ENCODE measurements at places on chromosomes 3 and 15. TPM values are rescaled to one million over a fixed set of nuclear protein-coding genes. Genes with fewer than 3 reads are reported as not detected.

The GOLGA8Q gene
- total RNA-seq = not detected

The AHSG gene
- not detected for total RNA-seq

The BDH1 gene
- total RNA-seq = 8.8 TPM

The RTP4 gene
- 0.78 TPM for total RNA-seq

The PLA2G4F gene
- not detected for total RNA-seq

The SLC22A13 gene
- total RNA-seq = not detected

The CLSTN2 gene
- 1.6 TPM for total RNA-seq

The GP5 gene
- 0.29 TPM for total RNA-seq

The C3orf49 gene
- not detected for total RNA-seq

The SLC33A1 gene
- total RNA-seq = 34.0 TPM

- DNase-seq = no peak
Measured at GRCh38 chr15:99390667-99391066, 139.4 kb downstream of the LRRC28 start.

GRCh38 chr3:94293793-94294195 is 230.9 kb downstream of the NSUN3 start:
- no peak for DNase-seq

- DNase-seq = no peak
Measured at GRCh38 chr3:188097791-188098190, 56.2 kb upstream of the LPP start.

GRCh38 chr3:52233968-52234367 is 5.0 kb downstream of the TWF2 start:
- no peak for DNase-seq

DNA sequence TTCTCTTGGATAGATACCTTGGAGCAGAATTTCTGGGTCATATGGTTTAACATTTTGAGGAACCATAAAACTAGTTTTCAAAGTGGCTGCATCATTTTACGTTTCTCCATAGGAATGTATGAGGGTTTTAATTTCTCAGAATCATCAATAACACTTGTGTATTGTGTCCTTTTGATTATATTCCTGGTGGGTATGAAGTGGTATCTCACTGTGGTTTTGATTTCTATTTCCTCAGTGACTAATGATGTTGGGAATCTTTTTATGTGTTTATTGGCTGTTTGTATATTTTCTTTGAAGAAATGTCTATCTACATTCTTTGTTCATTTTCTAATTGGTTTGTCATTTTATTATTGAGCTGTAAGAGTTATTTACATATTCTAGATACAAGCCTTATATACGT is 28.8 kb downstream of the CDIN1 start:
- no peak for DNase-seq

- no peak for DNase-seq
Measured at GRCh38 chr3:188437926-188438325, 284.0 kb downstream of the LPP start.

GRCh38 chr15:77622209-77622933 is 10.3 kb downstream of the LINGO1 start:
- no peak for DNase-seq

- no peak for DNase-seq
Measured at GRCh38 chr3:194731506-194732073, 45.9 kb downstream of the FAM43A start.

GRCh38 chr3:24434651-24435050 is 60.0 kb downstream of the THRB start:
- DNase-seq = no peak

- DNase-seq = no peak
Measured at GRCh38 chr15:42911058-42911592, 9.5 kb downstream of the TTBK2 start.

DNA sequence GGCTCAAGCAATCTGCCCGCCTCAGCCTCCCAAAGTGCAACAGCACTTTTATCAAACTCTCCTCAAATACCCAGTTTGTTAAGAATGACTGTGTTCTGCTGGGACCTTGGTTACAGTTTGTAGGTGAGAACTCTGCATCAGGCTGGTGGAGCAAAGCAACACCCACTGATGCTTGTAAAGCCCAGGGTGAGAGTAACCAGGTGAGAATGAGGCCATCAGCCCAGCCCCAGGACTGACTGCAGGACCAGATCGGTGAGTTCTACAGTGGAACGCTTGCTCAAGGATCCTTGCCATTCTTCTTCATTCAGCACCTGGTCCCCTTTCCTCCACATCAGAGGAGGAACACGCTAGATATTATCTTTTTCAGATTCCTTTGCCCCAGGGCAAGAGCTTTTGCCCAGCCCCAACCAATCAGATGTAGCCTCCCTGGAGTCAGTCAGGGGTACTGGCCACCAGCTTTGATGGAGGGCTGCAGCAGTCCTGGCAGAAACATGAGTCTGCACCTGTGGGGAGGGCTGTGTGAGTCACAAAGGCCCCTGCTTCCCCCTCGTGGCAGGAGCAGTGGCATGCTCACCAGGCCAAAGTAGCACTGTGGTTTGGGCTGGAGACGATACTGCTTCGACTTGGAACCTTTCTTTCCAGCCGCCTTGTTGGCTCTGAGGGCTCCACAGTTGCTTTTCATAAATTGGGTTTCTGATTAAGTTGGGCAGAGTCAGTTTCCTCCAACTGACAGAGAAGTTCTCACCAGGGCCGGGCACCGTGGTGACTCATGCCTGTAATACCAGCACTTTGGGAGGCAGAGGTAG is 3.5 kb upstream of the SHISA5 start:
- peak; percentile 27 for DNase-seq

DNA sequence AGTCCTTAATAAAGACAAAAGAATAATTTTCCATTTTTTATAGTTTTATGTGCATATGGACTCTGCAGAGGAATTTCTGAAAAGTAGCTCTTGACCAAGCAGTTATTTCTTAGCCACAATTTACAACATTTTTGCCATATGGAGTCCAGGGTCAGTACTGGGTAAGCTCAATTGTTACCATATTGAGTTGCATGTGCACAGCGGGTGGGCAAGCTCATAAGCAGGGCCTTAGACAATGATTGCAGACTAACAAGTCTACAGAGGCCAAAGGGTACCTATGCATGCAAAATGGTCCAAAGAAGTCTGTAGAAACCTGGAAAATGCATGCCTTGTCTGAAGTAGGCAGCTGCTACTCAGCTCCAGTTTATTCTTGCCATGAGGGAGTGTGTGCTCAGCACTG is 19.0 kb upstream of the ARHGEF26 start:
- no peak for DNase-seq

- DNase-seq = no peak
Measured at GRCh38 chr3:15345066-15345607, 12.8 kb upstream of the SH3BP5 start.

GRCh38 chr3:78402720-78403119 is 1362.8 kb downstream of the ROBO2 start:
- no peak for DNase-seq

DNA sequence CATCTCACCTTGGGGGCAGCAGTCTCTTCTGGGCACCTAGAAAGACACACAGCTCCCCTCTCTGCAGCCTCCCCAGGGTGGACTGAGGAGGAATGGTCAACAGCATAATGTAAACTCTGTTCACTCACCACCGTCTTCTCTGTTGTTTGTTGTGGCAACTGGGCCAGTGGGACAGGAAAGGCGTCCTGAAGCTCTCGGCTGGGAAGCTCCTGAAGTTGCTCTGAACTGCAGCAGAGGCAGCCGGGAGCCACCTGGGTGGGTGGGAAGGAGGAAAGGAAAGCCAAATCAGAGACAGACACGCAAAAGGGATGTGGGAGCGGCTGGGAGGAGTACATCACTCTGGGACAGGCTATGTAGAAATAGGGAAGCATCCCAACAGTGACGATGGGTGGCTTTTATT is 52.7 kb downstream of the MYLK start:
- DNase-seq = no peak

- no peak for DNase-seq
Measured at GRCh38 chr3:137294839-137295238, 337.1 kb downstream of the IL20RB start.

GRCh38 chr15:29045717-29046116 is 159.9 kb downstream of the APBA2 start:
- DNase-seq = no peak

GRCh38 chr3:32758375-32758753 is 59.4 kb upstream of the TRIM71 start:
- DNase-seq = no peak

- no peak for DNase-seq
Measured at GRCh38 chr15:47461652-47462141, 255.6 kb upstream of the SEMA6D start.

GRCh38 chr15:60548101-60548500 is 69.2 kb upstream of the ICE2 start:
- DNase-seq = no peak

DNA sequence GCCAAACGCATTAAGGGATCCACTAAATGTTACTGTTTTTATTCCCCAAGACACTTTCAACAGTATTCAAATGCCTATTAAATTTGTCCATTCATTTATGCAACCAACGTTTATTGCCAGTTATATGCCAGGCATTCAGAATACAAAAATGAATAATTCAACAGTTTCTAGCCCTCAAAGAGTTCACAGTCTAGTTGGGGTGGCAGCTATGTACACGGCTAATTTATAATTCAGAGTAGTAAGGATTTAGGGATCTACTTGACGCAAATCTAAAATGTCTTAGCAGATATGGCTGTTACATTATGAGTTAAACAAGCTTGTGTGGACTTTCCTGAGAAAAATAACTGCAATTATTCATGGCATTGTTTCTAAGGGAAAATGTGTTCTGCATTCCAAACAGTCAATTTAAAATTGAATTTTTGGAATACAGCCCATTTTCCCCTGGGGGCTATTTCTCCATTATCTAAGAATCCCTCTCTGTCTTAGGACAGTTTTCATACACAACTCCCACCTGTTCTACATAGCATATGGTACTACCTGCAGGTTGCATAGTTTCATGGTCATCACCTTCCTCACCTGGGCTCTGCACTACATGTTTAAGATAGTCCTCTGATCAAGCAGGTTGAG is 11.5 kb upstream of the MSL2 start:
- no peak for DNase-seq

DNA sequence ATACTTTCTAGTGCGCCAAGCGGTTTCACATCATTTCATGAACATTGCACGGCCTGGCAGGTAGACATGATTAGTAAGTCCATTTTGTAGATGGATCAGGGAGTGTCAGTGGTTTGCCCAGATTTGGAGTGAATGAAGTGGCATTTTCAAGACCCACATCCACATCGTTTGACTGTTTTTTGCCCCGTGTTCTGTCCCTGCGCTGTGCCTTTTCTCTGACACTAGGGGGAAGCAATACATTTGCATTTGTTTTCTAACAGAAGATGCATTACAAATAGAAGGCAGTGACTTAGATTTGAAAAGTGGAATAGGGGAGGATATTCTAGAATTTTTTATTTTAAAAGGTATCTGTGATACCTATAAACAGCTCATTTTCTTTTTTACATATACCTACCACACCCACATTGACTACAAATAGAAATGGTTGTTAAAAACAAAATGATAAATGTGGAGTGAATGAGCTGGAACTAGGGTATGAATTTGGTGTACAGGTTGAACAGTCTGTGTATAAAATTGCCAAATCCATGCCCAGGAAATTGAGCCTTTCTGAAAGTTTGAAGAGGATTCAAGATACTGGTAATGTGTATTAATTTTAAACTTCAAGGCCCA is 98.0 kb downstream of the USP13 start:
- no peak for DNase-seq

DNA sequence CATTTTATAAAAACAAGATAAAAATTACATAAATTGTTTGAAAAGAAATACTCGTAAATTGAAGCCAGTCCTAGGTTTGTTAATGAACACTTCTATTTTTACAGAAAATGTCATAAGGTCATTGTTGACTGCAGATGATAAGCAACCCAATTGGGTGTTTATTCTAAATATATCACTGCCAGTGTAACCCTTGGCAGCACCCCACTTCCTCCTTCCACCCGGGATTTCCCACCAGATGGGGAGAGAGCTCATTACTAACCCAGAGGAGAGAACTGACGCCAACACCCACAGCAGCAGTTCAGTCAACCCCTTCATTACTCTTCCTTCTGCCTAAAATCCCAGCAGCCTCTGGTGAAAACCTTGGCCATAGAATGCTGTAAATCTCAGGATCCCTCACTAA is 307.6 kb downstream of the GAP43 start:
- DNase-seq = no peak

GRCh38 chr3:8538913-8539312 is 37.3 kb downstream of the LMCD1 start:
- DNase-seq = no peak

DNA sequence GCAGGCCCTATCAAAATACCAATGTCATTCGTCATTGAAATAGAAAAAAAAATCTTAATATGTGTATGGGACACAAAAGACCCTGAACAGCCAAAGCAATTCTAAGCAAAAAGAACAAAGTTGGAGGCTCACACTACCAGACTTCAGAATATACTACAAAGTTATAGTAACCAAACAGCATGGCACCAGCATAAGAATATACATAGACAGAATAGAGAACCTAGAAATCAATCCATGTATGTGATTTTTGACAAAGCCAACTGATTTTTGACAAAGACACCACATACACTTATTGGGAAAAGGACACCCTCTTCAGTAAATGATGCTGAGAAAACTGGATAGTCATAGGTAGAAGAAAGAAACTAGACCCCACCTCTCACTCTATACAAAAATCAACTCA is 95.0 kb downstream of the C3orf70 start:
- no peak for DNase-seq

- no peak for DNase-seq
Measured at GRCh38 chr3:159974-160373, 36.6 kb upstream of the CHL1 start.

DNA sequence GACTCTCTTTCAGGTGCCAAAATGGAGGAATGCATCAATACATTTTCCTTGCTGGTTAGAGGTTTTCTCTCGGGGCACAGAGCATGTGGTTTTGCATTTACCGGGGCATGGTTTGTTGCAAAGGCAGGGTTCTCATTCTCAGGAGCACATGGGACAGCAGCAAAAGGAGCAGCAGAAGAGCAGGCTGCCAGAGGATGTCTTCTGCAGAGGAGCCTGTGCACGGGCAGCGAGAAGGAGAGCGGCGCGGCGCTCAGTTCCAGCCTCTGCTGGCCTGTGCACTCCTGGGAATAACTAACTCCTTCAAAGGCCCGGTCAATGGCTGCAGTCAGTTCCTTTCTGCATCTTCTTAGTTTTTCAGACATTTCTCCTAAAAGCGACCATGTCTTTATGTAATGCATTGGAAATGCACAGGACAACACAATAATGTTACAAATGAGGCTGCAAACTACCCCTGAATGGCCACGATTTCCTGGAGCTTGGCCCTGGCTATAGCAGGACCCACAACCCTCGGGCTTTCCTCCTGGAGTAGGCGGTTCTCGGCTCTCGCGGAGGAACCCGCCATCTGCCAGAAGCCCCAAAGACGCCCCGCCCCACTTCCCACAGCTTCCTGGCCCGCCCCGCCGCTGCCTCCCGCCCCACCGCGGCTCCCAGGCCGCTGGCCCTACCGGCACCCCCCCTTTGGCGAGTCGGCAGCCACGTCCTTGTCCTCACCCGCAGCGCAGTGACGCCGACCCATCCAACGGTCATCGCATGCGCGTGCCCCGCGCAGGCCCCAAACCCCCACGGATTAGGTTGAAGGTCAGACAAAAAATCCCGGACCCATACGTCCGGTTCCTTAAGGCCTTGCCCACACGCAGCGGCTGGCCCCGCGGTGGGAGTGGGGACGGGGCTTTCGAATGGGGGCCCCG is at the start of gene C3orf62:
C3orf62 (minus strand) TSS at position 758 of the 908 bp plus-strand sequence; CDS start at position 398, 360 bp downstream.
- no peak for DNase-seq

All from glomerular endothelial cell (primary cell).